AG04449 (cell line): ENCODE measurements at places on chromosomes 3 and 15.
A peak's percentile ranks its signal among the peaks of the same experiment; 100 is the strongest.

GRCh38 chr3:25038922-25039321, 389.1 kb upstream of the RARB start:
- DNase-seq, result no peak

- no peak for DNase-seq
These were observed 330.8 kb upstream of the AGTR1 start for GRCh38 chr3:148366743-148367410.

GRCh38 chr3:34948517-34948916, 690.8 kb upstream of the ARPP21 start:
- DNase-seq, result no peak

GRCh38 chr3:44561076-44561475, 6.1 kb downstream of the ZKSCAN7 start:
- no peak for DNase-seq

DNA sequence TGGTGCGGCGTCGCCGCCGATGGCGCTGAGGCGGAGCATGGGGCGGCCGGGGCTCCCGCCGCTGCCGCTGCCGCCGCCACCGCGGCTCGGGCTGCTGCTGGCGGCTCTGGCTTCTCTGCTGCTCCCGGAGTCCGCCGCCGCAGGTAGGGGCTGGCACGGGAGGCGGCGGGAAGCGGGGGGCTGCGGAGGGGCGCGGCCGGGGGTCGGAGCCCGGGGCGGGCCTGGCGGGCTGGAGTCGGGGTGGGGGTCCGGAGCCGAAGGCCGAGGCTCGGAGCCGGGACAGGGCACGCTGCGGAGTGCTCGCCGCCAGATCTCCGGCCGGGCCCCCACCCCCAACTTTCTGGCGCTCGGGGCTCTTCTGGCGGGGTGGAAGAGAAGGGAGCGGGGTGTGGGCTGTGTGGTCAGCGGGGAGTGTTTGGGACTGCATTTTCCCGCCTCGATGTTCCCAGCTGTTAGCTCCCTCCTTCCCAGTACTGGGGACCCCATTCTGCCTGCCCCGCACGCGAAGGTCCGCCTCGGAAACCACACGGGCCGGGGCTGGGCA, 299 bp downstream of the TYRO3 start:
- no peak for DNase-seq

GRCh38 chr15:20409247-20409646, 132.4 kb downstream of the GOLGA6L6 start:
- DNase-seq, result no peak

GRCh38 chr3:125062904-125063618, 7.3 kb upstream of the HEG1 start:
- DNase-seq, result peak; percentile 95

DNA sequence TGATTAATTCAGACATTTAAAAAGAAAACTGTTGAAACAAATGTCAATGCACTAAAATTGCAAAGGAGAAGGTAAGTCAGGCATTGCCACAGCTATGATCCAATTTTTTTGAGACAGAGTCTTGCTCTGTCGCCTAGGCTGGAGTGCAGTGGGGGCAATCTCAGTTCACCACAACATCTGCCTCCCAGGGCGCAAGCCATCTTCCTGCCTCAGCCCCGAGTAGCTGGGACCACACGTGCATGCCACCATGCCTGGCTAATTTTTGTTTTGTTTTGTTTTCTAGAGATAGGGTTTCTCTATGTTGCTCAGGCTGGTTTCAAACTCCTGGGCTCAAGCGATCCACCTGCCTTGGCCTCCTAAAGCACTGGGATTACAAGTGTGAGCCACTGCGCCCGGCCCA, 117.6 kb downstream of the FMN1 start:
- DNase-seq, result no peak

- no peak for DNase-seq
These were observed 12.4 kb downstream of the PLXNA1 start for GRCh38 chr3:126995254-126995780.
